ENCODE measurements at places on chromosomes 16 and 17.
A peak's percentile ranks its signal among the peaks of the same experiment; 100 is the strongest.

- no peak for DNase-seq
Observed at GRCh38 chr17:40168262-40168832, 8.9 kb upstream of the RAPGEFL1 start.

DNA sequence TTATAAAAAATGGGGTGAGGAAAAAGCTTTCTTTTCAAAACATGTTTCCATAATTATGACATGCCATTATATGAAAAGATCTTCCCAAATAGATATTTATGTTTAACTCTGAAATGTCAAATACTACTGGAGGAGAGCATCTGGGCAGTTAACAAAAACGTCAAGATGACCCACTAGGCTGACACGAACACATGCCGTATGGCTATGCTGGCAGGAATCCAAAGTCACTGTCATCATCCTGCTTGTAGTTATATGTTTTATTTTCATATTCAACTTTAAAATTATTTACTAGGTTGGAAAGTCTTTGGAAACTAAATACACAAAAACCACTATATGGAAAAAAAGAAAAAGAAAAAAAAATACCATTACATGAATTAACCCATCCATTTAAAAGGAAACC lies 27.3 kb downstream of the ANKFY1 start:
- no peak for DNase-seq

DNA sequence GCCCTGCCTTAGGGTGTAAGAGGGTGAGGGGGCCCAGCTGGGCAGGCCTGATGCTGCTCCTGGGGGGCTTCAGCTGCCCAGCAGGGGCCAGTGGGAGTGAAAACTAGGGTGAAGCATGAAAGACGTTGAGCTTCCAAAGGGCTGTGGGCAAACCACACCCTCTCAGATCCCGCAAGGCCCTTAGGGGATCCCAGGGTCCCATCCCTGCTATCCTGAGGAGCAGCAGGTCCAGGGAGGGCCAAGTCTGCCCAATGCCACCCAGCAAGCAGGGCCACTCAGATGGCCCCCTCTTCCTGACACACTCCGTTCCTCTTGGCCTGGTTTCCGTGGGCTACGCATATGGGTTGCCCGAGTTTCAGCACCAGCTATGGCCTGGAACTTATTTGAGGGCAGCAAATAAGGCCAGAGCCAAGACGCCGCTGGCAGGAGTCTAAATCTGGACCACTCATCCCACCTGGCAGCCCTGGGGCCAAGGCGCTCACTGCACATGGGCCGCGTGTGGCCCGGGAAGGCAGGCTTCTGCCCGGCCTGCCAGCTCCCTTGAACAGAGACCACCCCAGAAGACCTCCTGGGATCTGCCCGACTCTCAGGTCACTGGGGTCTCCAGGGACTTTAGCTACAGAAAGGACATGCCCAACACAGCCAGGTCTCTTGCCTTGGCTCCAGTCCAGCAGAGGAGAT lies 4.2 kb downstream of the ATP2A3 start:
- DNase-seq, result no peak

DNA sequence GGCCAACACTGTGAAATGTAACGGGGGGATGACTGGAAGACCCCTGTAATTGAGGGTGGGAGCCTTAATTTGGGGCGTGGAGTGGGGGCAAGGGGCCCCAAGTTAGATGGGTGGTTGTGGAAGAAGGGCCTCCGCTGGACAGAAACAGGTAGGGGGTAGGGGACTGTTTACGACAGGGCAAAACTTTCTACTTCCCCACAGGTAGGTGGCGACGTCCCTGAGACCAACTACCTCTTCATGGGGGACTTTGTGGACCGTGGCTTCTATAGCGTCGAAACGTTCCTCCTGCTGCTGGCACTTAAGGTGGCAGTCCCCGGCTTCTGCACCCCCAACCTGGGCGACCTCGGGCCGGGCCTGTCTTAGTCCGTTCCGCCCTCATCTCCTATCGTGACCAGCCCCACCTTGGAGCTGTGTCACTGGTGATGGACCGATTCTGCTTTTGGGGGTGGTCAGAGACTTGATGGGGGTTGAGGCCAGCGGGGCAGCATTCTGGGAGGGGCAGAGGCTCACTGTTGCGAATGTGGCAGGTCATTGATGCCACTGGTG lies 6.8 kb downstream of the PPP4C start:
- no peak for DNase-seq

- DNase-seq, result no peak
Observed at GRCh38 chr17:3961564-3962047, 2.6 kb downstream of the ATP2A3 start.

GRCh38 chr17:79978548-79978855 lies 57.2 kb downstream of the TBC1D16 start:
- no peak for DNase-seq

- DNase-seq, result no peak
Observed at GRCh38 chr17:10771148-10771547, 32.8 kb downstream of the TMEM238L start.

DNA sequence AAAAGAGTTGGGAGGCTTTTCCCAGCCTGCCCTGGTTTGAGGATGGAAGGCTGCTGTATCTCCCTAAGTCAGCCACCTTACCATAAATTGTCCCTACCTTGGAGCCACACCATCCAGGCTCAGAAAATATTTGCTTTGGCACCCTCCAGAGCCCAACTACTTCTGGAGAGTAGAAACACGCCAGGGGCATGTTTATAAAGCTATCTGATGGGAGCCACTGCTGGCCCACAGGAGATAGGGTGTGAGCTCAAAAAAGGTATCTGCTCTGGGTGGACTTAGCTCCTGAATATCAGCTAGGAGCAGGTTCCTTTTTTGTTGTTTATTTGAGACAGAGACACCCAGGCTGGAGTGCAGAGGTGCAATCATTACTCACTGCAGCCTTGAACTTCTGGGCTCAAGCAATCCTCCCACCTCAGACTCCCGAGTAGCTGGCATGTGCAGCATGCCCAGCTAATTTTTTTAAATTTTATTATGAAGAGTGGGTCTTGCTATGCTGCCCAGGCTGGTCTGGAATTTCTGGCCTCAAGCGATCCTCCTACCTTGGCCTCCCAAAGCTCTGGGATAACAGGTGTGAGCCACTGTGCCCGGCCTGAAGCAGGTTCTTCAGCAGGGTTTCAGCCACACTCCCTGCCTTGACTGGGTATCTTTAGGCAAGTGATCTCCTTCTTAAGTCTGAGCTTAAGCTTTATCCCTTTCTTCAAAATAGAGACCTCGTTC lies 147.1 kb downstream of the SALL1 start:
- no peak for DNase-seq

DNA sequence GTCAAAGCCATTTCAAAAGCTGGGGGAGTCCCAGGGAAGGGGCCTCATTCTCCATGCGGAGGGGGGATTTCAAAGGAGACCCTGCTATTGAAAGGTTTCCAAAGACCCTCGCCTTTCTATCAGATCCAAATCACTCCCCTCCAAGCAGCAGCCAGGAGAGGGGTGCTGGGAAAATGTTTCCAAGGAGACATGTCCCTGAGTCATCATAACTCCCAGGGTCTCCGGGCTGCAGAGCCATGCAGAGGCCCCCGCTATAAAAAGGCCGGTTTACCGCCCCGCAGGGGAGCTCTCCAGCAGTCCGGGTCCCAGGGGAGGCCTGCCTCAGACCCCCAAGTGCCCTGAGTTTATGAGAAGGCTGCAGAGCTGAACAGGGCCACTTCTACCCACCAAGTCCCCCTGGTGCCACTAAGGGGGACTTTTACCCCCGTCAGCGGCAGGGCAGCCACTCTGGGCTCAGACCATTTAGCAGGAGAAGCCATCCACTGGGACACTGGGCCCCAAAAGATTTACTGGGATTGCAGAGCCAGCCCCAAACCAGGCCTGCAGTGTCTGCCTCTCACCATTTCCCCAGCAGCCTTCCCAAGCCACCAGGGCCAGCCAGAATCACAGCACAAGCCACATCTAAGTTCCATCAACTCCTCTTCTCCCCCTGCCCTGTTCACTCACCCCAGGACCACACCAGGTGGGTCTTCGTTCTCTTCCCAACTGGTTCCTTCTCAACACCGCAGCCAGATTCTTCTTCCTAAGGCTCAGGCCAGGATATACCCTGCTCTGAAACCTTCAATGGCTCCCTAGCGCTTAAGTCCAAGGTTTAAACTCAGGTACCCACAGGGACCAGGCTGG lies 234.4 kb downstream of the ZNF423 start:
- no peak for DNase-seq

GRCh38 chr17:17849147-17849820 lies 12.5 kb upstream of the SREBF1 start:
- peak; percentile 65 for DNase-seq

DNA sequence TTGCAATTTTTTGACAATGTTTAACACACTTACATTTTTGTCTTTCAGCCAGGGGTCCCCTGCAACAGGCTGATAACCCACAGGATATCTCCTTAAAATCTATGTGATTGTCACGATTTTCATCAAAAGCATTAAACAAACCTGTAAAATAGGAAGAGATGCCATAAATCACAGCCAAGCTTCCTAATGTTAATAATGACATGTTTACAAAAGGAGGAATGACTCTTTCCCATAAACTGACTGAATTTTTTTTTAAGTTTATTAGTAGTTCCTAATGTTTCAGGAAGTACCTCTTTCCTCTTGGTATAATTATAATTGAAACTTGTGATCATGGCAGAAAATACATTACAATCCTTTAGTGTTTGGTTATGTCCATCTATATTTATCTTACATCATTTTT lies 119.6 kb downstream of the CA4 start:
- no peak for DNase-seq

DNA sequence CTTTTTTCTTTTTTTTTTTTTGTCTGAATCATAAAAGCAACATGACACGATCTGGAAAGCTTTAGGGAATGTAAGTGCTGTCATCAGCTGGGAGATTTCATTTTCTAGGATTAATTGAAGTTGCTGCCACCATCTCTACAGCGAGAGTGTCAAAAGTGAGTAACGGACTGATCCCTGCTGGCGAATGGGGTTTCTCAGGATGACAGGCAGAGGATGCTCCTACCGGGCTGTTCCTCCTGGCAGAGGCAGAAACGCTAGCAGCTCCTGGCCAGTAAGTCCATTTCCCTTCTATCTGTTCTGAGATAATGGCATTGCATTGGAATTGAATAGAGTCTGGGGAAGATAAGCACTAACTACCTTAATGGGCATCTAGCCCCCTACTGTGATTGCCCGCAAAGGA lies 80.5 kb upstream of the KIFC3 start:
- no peak for DNase-seq

- DNase-seq, result no peak
Observed at GRCh38 chr16:70258065-70258464, 6.3 kb upstream of the EXOSC6 start.

GRCh38 chr16:58638148-58639036 lies 8.8 kb upstream of the CNOT1 start:
- no peak for DNase-seq

DNA sequence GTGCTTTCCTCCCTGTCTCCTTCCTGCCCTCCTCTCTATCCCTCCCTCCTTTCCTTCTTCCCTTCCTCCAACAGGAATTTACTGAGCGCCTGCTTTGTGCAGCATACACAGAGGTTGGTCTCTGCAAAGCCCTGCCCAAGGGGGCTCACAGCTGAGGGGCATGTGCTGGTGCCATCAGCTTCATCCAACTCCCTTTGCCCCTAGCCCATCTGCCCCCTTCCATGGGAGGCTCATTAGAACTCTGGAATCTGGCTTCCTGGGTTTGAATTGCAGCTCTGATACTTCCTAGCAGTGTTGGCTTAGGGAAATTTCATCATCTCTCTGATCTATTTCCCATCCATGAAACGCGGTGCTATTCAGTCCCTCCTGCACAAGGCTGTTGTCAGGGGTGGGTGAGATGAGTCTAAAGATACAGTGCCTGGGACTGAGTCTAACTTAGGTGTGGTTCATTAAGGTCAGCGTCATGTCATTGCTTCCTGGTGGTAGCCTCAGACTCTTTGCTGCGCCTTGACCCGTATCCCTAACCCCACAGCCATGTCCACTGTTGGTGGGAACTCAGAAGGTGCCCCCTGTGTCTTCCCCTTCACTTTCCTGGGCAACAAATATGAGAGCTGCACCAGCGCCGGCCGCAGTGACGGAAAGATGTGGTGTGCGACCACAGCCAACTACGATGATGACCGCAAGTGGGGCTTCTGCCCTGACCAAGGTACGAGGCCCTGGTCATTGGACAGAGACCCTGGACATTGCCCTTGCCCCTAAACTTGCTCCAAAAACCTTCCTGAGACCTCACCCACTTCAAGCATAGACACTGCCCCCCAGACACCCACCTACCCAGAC lies 10.3 kb downstream of the MMP2 start:
- no peak for DNase-seq

DNA sequence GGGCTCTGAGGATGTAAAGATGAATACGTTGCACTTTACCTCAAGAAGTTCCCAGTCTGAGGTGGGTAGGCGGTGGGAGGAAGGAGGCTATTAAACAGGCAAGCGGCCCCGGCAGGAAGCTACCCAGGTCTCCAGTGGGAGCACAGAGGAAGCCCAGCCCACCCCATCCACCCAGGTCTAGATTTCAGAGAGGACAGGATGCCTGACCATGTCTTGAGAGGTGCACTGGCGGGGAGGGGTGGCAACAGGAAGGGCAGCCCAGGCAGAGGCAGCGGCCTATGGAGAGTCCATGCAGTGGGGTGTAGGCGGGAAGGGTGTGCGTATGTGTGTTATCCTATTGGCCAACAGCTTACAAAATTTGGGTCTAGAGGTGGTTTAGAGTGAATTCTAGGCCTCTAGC lies 13.9 kb downstream of the SARM1 start:
- no peak for DNase-seq

DNA sequence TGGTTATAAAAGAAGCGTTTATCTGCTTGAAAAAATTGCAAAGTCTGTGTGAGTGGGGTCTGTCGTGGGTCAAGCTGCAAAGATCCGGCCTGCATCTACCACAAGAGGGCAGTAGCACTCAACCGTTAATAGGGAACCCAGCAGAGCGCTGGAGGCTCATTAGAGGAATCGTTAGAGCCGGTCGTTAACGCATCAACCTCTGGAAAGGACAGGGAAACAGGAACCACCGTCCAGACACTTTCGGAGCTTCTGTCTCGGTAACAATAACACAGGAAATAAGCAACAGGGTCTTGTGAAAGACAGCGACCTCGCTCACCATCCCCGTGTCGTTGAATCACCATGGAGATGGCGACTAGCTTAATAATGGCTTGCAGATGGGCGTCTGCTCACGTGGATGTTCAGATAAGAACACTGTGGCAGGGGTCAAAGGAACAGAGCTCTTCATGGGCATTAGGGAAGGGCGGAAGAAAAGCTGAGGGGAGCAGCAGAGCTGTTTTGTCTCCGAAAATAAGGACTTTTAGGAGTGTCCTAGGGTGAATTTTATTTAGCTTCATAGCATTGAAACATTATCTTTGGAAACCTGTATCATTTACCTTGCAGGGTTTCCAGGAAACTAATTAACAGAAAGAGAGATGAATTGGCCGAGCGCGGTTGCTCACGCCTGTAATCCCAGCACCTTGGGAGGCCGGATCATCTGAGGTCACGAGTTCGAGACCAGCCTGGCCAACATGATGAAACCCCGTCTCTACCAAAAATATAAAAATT lies 11.9 kb upstream of the NSRP1 start:
- peak; percentile 60 for DNase-seq

GRCh38 chr17:41976142-41976768 lies 9.7 kb downstream of the CNP start:
- no peak for DNase-seq

GRCh38 chr17:348692-349425 lies 3.7 kb downstream of the RPH3AL start:
- DNase-seq, result no peak

GRCh38 chr16:84687715-84688114 lies 12.1 kb upstream of the USP10 start:
- no peak for DNase-seq

GRCh38 chr17:73283841-73284282 lies 22.2 kb upstream of the CPSF4L start:
- no peak for DNase-seq

- no peak for DNase-seq
Observed at GRCh38 chr17:75475144-75475835, 18.9 kb downstream of the TMEM94 start.

- no peak for DNase-seq
Observed at GRCh38 chr17:80055597-80055996, 19.2 kb downstream of the CCDC40 start.
